ENCODE measurements at places on chromosomes 16 and 17.
A peak's percentile ranks its signal among the peaks of the same experiment; 100 is the strongest.

DNA sequence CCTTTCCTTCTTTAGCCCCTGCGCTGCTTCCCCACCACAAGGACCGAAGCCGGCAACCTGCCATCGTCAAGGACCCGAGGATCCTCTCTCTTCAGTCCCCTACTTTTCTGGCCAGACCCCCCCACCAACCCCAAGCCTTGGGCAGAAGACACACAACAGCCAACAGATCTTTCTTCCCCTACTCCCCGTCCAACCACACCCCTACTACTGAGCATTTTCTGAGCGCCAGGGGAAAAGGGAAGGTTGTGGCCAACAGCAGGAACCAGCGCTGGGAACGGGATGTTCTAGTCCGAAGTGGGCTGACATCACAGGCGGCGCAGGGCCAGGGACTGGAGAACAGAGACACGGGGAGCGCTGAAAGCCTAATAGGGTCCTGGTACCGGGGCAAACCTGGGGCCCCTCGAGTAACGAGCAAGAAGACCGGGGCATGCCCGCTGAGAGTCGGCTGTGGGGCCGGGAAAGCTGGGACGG, 528 bp downstream of the PER1 start:
- DNase-seq: no peak

GRCh38 chr17:17750881-17751280, 69.6 kb downstream of the RAI1 start:
- no peak for DNase-seq

DNA sequence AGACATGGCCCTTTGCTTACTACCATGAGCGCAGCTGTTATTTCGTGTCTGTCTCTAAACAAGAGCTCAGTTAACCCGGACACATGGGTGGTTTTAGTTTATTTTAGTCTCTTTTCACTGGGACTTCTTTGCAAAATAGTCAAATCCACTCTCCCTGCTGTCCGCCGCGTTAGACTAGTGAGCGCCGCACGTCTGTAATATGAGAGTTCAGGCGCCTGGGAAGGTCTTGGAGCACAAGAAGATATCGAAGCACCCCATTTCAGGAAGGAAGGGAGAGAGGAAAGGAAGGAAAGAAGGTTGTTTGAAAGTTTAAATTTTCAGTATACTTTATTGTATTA, 111.0 kb upstream of the CHMP6 start:
- no peak for DNase-seq

DNA sequence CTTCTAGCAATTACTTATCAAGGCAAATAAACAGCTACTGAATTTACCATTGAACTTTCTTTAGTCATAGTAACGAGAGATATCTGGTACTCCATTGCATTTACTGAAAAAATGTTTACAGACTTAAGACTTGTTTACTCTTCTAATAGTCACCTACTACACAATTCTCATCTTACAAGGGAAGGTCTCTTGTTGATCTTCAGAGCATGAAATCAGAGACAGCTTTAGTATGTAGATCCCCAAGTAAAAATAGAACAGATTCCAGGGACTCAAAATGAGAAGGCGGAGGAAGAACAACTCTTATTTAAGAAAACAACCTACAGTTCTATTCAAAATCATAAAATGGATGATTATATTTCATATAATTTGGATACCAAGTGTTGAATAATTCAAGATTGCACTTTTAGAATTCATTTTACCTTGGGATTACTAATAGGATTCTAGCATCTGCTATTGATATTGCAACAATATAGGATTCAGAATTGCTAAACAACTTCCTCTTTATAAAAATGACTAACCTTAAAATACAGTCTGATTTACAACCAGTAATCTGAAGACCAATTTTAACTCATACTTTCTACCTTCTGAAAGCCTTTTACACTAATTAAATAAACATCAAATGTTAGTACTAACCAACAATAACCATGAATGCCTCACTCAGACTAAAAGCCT, 20.8 kb downstream of the UBE2G1 start:
- DNase-seq: no peak

DNA sequence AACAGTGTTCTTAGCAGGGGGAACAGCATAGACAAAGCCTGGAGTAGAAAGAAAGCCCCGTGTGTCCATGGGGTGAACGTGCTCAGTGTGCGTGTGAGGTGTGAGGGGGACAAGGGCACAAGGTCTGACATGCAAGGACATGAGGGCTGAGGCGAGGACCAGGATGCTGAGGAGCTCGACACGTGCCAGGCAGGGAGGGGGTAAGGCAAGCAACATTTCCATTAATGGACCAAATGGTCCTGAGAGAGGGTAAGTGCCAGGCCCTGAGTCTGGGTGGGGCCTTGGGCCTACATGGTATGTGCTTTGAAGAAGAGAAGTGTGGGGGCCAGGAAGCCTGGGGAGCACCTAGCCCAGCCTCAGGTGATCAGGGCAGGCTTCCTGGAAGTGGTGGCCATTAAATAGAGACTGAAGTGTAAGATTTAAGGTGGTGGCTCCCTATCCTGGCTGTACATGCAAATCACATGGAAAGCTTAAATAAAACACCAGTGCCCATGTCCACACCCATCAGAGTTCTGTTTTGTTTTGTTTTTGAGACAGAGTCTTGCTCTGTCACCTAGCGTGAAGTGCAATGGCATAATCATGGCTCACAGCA, 29.3 kb downstream of the ADCY7 start:
- no peak for DNase-seq

- no peak for DNase-seq
These were observed 29.9 kb downstream of the SMARCE1 start for GRCh38 chr17:40617678-40618240.

DNA sequence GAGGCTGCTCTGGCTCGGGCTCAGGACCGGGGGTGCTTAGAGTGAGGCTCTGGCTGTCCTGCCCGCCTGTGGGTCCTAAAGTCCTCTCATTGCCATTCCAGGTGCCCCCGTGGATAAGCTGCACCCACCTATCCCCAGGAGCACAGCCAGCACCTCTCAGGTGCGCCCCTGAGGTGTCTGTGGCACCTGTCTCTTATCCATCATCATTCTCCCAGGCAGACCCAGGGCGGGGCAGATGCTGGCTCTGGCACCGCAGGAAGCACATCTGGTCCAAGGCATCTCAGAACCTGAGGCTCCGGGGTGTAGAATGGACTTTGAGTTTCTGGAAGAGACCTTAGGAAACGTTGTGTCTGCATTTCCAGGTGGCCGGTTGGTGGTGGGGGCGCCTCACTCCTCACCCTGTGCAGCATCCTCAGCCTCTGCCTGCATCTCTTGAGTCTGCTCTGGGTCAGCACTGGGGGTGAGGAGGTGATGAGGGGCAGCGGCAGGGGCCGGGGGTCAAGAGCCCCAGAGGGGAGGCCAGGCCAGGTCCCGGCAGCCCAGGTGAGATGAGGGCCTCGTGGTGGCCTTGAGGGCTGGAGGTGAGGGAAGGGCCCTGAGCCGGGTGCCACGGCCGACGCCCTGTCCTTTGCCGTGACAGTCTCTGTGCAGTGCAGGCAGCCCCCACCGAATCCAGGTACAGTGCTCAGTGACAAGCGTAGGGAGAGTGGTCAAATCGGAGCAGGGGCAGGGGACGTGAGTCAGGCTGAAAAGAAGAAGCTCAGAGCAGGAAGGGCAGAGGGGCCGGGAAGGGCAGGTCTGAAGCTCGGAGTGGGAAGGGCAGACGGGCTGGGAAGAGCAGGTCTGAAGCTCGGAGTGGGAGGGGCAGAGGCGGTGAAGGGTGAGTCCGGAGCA, 173.5 kb downstream of the NPIPB11 start:
- DNase-seq: no peak

DNA sequence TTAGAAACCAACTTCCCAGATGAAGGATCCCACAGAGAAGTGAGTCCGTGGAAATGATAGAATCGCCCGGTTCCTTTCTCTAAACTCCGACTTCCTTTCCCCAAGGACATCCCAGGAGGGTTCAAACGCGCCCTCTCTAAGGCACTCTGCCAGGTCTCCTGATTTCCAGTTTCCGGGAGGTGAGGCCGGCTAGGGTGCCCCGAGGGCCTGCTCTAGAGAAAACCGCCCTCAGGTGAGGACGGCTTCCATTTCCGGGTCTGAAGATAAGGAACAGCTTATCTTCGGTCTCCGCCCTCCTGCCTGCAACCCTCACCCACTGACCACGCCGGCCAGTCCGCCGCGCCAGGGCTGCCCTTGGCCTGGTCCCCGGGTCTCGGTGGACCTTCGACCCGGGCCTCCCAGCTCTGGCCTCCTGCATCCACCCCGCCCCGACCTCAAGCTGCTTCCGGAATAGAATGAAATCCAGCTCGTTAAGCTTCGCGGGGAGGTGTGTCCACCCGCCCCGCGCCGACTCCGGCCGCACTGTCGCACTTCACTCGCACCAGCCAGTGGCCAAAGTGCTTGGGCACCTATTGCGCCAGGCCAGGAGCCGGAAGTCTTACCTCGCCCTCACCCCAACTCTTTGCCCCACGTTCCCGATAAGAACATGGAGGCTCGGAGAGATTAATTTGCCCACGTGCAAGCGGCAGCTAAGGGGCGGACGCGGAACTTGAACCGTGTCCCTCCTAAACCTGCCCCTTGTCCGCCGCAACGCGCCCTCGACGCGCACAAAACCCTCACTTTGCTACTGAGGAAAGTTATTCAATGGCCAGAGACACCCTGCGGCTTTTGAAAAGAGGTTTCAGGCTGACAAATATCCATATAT, 836 bp upstream of the MMP15 start:
- no peak for DNase-seq

- DNase-seq: no peak
These were observed 24.6 kb upstream of the RPH3AL start for GRCh38 chr17:376936-377863.

DNA sequence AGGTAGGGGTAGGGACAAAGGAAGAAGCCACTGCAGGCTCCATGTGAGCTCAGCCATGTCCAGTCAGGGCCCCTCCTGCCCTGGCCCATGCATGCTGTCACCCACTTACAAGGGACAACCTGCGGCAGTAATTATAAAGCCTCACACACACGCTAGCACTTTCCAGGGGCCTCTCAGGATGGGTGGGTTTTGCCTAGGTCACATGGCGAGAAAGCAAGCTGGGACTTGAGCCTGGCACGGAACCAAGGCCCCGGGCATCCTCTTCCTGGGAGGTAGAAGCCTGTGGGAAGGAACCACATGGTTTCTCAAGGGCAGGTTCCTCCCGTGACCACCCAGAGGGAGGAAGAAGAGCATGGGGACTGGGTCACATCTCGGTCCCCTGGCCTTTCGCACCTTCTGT, 7.0 kb downstream of the ZNF319 start:
- DNase-seq: no peak

DNA sequence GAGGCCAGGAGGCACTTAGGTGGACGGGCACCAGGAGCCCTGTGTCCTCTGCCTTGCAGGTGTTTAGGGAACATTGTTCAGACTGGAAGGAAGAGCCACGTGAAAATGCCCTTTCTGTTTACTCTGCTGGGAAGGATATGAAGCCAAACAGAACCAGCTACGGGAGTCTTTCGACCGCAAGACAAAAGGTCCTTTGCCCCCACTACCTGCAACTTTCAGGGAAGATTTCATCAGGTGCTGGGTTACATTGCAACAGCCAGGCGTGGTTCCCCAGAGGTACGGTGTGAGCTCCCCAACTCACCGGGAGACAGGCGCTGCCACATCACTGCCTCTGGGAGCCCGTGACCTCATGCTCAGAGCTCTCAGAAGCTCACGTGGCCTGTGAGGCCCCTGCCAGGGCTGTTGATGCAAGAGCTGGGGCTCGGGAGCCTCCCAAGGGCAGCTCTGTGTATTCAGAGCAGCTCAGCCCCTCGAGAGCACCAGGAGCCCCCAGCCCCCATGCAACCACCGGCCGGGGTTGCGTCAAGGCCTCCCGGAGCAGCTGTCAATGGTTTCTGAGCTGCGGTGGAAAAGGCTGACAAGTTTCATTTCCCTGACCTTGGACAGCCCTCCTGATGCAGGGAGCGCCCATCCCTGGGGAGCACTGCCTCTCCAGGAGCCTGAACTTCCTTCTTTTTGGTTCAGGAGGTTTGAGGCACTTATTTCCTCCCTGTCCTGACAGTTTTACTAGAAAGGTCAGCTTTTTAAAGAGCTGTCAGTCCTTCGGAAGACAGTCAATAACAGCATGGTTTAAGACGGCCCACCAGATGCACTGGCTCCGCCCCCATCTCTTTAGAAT, 42.1 kb downstream of the TBC1D16 start:
- DNase-seq: peak; percentile 63

- DNase-seq: no peak
These were observed 7.8 kb downstream of the SUPT4H1 start for GRCh38 chr17:58344047-58344790.

- DNase-seq: no peak
These were observed at the start of gene PRAC1 for GRCh38 chr17:48722201-48722907. Gene PRAC1, minus strand, starts transcription at chr17:48722518. Its CDS starts 126 bp downstream, at chr17:48722392.

- no peak for DNase-seq
These were observed 6.0 kb downstream of the STAT5B start for GRCh38 chr17:42270170-42270535.

- no peak for DNase-seq
These were observed 178.4 kb downstream of the FTO start for GRCh38 chr16:53882310-53882709.

DNA sequence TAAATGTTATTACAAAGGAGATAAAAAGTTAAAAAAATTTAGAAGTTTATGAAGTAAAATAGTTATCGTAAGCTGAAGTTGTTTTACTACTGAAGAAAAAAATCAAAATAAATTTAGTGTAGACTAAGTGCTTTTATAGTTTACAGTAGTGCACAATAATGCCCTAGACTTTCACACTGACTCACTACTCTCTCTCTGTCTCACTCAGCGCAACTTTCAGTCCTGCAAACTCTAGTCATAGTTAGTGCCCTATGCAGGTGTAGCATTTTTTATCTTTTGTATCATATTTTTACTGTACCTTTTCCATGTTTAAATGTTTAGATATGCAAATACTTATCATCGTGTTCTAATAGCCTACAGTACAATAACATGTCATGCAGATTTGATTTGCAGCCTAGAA, 17.7 kb upstream of the TOM1L1 start:
- DNase-seq: no peak

DNA sequence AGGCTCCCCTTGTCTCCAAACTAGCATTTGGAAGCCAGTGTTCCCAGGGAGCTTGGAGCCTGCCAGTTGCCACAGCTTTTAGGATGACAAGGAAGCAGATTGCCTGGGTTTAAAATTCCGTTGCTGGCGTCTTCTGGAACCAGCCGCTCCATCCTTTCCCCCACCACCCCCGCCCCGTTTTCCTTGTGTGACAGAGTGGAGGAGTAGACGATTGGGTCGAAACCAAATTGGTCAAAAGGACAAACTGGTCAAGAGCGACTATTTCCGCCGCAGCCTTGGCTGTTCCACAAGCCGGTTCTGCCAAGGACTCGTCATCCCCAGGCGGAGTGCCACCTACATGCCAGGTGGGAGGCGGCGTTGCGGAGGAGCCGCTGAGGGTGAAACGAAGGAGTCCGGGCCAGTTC, 91.1 kb downstream of the RPA1 start:
- DNase-seq: no peak
